ENCODE measurements at places on chromosomes 2 and 18.
A peak's percentile ranks its signal among the peaks of the same experiment; 100 is the strongest.

DNA sequence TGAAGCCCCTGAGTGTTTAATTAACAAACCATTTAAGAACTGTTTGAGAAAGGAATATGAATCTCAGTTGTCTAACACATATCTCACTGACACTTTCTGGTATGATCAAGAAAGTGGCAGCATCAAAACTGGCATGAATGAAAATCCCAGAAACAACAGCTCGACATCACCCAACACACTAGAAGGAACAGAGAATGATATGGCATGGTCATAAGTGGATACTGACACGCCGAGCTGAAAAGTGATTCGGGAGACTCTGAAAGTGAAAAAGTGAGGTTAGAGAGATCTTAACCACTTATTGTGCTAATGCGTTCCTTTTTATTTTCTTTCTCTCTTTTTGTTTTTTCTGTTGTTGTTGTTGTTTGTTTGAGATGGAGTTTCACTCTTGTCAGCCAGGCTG lies 37.9 kb downstream of the MRPL35 start:
- DNase-seq: no peak

- no peak for DNase-seq
Observed at GRCh38 chr2:100667801-100668200, 105.0 kb downstream of the PDCL3 start.

DNA sequence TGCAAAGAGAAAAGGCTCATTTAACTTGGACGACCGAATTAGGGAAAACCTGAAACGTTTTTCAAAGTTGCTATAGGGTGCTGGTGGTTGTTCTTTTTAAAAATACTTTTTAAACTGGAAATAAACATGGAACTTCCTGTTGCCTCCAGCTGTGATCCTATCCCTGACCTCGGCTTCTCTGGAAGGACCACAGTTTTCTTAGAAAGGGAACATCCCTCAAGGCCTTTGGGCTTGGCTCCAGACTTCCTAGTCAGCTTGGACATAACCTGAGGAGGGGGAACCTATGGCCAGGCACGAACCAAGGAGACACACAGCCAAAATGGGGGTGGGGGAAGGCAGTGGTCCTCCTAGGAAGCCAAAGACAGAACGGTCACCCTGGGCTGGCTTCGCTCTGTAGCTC lies 57.7 kb downstream of the CENPO start:
- no peak for DNase-seq

DNA sequence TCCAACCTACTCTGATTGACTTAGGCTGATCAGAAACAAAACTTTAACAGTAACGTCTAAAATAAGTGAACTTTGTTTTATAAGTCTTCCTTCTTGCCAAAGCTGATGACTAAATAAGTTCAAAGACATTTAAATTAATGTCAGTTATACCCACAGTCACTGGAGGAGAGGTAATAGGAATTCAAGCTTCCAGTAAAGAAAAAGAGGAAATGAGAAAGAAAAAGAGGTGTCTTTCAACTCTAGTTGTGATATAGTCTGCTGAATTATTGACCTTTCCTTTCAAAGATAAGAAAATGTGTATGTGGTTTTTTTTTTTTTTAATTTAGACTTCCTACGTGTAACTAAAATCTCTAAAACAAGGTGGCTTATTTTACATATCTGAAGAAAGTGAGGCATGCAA lies 191.5 kb downstream of the SLC8A1 start:
- no peak for DNase-seq

- DNase-seq: no peak
Observed at GRCh38 chr2:196131949-196132925, 39.1 kb downstream of the STK17B start.

- no peak for DNase-seq
Observed at GRCh38 chr2:165617741-165618481, 148.4 kb downstream of the CSRNP3 start.

DNA sequence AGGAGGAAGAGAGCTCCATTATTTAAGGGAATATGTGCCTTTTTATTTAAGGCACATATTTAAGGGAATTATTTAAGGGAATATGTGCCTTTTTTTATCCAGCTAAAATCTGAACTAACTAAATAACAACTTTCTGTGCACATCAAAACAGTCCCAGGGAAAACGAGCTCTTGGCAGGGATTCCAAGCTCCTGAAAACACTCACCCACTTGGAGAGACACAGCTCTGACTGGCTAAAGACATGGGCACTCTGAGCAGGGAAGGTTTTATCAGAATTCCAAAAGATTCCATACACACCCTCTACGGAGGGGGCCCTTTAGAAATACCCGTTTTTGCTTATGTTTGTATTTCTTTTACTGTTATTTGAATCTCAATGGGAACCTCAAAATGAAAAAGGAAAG lies 181.0 kb downstream of the ZNF516 start:
- no peak for DNase-seq

GRCh38 chr2:29080886-29081743 lies 6.8 kb upstream of the PCARE start:
- DNase-seq: no peak

- DNase-seq: no peak
Observed at GRCh38 chr2:232225429-232225828, 153.1 kb upstream of the ALPP start.

DNA sequence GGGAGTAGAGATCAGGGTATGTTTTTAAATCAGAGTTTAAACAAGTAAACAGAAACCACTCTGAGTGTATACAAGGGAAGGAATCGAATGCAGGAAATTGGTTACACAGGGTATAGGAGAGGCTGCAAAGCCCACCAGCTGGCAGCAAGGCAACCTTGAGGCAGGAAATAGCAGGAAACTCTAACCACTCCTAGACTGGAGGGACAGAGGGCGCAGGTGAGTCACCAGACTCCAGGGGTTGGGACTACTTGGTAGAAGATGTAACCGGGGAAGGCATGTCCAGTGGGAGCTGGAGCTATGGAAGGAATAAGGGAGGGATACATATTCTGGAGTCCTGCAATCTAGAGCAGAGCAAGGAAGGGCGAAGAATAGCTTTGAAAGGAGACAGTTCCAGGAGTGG lies 152.3 kb downstream of the MEIS1 start:
- no peak for DNase-seq

DNA sequence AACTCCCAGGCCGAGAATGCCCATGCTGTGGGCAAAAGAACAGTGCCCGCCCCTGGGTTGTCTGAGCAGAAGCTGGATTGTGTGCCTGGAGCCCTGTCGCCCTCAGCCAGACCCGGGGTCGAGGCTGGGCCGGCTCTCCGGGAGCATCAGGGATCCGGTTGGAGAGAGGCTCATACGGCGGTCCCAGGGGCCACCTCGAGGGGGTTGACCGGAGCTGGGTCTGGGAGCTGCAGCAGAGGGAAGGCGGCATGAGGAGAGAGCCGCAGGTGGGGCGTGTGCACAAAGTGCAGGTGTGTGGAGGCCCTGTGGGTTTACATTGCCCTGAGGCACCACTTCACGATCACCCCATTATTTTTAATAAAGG lies 39.5 kb downstream of the MBP start:
- no peak for DNase-seq

DNA sequence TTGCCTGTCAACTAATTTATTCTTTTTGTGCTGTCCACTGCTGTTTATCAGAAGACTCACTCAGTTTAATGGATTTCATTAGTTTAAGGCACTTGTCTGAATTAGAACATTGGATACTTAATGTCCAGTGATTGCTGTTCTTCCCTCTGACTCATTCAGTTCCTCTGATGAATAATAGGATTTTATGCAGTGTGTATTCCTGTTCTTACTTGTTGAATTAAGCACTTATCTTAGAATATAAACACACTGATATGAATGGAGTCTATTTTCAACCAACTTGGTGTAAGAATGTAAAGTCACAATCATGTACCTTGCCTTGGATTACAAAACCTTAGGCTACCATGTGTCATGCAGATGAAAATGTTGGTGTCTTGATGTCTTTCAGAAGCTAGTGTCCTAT lies 87.0 kb upstream of the PROKR1 start:
- DNase-seq: no peak

- no peak for DNase-seq
Observed at GRCh38 chr2:207670887-207671286, 40.6 kb upstream of the CCNYL1 start.

DNA sequence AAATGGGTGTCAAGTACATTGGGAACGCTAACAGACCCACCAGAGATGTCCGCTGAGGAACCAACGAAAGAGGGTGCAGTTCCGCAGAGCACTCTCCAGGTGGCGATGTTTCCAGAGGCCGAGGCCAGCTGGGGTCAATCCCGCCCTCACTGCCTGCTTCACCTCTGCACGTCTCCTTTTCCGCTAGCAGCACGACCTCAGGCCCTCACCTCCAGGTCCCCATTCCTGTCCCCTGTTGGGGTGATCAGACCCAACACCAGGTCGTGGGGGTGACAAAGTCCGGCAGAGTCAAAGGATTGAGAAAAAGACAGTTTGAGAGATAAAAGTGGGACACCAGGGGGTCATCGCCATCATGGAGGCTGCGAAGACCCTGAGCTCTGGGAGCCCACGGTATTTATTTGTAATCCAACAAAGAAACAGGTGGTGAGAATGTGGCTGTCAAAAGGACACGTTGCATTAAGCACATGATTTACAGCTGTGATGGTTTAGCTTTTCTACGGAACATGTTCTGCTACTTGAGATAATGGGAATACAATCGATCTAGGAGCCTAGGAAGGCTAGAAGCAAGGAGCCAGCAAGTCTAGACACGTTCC lies 27.3 kb downstream of the ZAP70 start:
- peak; percentile 52 for DNase-seq

GRCh38 chr2:7987992-7988391 lies 693.9 kb upstream of the ID2 start:
- DNase-seq: no peak

GRCh38 chr18:22103647-22104031 lies 65.8 kb upstream of the GATA6 start:
- DNase-seq: no peak

DNA sequence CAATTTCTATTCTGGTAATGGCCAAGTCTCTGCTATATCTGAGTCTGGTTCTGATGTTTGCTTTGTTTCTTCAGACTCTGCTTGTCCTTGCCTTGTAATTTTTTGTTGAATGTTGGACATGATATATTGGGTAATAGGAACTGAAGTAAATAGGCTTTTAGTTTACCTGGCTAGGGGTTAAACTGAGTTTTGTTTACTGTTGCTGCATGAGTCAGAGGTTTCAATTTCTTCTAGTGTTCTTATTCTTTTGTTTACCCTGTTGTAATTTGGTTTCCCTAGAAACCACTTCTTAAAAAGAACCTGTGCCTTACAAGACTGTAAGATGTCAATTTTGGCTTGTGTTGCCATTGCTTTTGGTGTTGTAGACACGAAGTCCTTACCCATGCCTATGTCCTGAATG lies 285.0 kb upstream of the KCNH7 start:
- no peak for DNase-seq
